ENCODE measurements at places on chromosomes 5 and 9.

DNA sequence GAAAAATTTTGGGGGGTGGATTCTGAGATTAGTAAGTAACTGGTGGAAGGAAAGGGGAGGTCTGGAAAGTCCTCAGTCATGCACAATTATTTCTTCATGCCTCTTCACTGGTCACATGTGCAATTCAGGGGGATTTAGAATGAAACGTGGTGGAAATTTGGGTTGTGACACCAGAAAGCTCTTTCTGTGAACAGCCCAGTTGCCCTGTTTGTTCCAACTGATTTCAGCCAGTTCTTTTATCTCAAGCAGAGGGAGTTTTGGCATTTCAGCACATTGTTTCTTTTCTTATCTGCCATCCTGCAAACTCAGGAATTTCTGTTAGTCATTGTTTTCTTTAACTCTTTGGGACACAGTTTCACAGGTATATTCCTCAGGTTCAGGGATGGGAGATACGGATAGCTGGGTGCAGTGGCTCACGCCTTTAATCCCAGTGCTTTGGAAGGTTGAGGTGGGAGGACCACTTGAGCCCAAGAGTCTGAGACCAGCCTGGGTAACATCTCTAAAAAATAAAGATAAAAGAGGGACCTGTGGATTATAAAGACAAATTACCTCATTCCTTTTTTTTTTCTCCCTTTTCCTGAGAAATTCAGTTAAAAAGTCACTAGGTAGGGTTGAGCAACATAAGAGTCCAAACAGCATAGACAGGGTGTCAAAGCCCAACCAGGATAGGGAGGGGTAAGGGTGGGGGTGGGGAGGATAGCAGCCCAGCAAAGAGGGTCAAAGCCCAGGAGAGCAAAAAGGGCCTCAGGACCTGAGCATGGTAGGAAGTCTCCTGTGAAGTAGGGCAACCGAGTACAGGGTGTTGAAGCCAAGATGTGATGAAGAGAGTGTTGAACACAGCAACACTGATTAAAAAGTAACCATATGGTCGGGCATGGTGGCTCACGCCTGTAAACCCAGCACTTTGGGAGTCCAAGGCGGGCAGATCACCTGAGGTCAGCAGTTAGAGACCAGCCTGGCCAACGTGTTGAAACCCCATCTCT is 5.4 kb upstream of the B4GALT1 start:
- DNase-seq, result peak; percentile 34

DNA sequence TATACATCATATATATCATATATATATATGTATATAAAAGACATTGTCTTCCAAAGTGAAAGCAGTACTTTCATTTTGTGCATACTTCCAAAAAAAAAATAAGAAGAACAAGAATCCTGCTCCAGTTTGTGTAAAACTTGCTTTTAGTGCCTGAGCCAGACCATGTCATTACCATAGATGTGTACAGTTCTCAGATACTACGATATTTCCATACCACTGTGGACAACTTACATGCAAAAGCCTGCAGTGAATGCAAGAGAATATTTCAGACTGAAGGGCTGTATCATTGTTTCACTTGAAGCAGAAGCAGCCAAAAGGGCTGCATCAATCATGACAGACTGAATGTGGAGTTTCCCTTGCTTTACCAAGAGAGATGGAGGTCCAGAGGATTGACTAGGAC is 72.6 kb upstream of the CYLC2 start:
- no peak for DNase-seq

DNA sequence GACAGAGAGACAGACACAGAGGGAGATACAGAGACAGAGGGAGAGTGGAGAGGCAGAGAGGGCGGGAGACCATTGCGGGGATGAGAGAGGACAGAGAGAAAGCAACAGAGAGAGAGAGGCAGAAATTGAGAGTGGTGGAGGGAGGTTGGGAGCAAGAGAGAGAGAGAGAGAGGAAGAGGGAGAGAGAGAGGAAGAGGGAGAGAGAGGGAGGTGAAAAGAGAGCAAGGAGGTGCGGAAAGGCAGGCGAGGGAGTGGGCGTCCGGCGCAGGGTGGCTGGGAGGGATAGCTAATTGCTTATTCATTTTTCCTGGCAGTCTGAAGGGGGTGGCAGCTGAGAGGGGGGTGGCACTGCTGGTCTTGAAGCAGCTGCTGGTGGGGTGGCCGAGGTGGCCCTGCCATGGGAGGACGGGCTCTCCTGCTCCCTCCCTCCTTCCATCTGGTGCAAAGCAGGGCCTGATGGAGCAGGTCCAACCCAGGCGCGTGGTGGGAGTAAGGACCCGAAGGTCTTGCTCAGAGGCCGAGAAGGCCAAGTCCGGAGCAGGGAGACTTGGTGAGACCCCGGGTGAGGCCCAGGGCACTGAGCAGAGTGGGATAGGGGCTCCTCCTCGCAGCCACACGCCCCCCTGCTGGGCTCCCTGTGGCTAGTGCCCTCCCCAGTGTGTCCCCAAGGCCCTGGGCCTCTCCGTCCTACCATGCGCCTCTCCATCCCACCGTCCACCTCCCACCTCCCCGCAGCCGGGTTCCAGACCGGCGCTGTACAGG is 25.3 kb upstream of the RNU6ATAC start:
- DNase-seq, result no peak

- no peak for DNase-seq
Measured at GRCh38 chr9:77759391-77759790, 111.3 kb upstream of the GNA14 start.

GRCh38 chr5:169424670-169425378 is 123.9 kb upstream of the SLIT3 start:
- no peak for DNase-seq

DNA sequence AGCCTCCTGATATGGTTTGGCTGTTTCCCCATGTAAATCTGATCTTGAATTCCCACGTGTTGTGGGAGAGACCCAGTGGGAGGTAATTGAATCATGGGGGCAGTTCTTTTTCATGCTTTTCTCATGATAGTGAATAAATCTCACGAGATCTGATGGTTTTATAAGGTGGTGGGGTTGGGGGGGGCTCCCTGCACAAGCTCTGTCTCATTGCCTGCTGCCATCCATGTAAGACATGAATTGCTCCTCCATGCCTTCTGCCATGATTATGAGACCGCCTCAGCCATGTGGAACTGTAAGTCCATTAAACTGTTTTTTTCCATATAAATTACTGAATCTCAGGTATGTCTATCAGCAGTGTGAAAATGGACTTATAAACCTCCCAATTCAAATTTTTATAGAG is 12.8 kb downstream of the XRCC4 start:
- no peak for DNase-seq

DNA sequence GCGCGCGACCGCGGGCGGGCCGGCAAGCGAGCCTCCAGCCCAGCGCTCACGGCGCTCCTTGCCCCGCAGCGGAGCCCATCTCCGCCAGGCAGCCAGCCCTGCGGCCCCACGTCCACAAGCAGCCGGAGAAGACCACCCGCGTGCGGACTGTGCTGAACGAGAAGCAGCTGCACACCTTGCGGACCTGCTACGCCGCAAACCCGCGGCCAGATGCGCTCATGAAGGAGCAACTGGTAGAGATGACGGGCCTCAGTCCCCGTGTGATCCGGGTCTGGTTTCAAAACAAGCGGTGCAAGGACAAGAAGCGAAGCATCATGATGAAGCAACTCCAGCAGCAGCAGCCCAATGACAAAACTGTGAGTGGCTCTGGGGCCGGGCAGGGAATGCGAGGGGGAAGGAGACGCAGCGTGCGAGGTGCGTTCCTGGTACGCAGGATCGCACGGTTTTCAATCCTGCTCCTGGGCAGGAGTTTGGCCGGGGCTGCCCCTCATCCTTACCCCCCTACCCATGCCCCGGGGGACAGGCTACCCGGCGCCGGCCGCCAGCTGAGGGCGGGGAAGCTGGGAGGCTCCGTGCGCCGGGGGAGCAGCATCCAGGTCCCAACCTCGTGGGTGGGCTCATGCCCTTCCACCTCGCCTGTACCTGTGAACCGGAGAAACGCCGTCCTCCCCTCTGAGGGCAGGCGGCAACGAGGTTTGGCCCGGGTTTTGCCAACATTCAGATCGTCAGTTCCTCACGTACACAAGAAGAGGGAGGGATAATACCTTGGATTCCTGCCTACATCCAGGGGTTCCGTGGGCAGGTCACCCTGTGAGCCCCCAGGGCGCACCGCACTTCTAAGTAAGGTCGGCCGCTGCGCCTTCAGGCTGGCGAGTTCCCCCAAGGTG is 6.6 kb downstream of the ISL1 start:
- DNase-seq, result peak; percentile 38

DNA sequence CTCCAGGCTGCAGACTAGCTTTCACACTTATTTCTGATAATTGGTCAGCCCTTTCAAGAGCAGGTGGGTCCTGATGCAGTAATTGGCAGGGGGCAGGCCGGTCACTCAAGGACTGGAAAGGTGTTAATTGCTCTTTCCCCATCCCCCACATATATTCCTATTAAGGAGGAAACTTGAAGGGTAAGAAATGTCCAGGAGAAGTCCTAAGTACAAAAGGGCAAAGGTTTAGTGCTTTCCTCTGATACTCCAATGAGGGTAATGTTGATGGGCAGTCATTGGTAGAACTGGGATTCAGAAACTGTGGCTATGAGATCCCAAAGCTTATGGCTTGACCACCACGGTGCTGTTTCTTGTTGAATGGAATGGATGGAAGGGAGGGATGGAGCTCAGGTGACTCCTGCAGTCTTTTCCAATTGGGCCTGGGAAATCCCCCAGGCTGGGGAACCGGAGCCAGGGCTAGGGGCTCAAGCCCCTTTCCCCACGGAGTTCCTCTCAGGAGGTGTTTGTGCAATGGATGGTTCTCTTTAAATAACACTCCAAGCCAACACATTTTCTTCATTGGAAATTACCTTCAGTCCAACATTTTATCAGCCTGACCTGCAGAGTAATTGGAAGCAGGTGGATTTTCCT is 103.2 kb upstream of the ALDH1B1 start:
- no peak for DNase-seq

DNA sequence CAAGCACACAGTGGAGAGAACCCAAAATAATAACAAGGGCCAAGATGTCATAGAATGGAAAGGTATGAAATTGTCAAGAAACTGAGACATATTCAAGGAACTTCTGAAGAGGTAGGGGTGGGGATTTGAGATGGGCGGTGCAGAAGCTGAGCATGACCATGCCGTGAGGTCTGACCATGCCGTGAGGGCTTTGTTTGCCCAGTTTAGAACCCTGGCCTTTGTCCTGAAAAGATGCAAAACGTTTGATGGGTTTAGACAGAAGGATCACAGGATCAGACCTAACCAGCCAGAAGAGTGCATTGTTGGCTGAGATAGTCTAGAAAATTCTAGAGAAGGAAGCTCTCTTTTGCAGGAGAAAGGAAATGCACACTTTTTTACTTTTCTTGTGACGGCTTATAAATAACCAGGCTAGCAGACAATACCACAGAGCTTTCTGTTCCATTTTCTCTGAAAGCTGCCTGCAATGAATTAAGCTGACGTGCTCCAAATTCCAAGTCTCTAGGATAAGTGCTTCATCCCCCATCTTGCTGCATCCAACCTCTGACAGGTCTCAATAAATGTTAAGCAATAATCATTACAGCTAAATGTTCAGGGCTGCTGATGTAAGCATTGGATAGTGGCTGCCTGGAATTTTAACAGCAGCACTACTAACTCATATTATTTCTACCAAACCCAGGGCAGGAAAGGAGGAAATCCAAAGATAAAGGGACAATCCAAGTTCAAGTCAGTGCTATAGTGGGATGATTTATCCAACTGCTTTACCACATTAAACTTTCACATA is 110.9 kb upstream of the IL6ST start:
- DNase-seq, result peak; percentile 1

- peak; percentile 58 for DNase-seq
Measured at GRCh38 chr9:86695910-86696424, 251.3 kb downstream of the GAS1 start.

- DNase-seq, result peak; percentile 61
Measured at GRCh38 chr5:96172436-96172835, 210.8 kb upstream of the ELL2 start.

DNA sequence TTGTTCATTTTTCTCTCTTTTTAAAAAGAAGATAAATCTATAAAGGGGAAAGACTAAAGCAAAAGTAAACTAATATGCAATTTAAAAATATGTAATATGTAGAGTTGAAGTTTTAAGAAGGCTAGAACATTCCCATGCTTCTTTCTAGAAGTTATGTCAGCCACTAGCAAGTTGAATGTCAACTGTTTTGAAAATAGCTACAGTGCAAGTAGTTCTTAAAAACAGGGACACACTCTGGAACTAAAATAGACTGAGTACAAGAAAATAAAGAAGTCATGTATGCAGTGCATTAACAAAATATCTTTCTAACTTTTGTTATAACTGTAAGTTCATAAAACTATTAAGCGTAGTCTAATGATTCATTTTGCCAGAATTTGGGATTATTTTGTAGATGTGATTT is 7.9 kb downstream of the TMEM38B start:
- no peak for DNase-seq

GRCh38 chr5:74035521-74035937 is 409.5 kb downstream of the ARHGEF28 start:
- DNase-seq, result peak; percentile 72

- DNase-seq, result no peak
Measured at GRCh38 chr5:27240791-27241190, 202.4 kb upstream of the CDH9 start.

- DNase-seq, result no peak
Measured at GRCh38 chr9:129235041-129235930, 57.2 kb upstream of the IER5L start.

DNA sequence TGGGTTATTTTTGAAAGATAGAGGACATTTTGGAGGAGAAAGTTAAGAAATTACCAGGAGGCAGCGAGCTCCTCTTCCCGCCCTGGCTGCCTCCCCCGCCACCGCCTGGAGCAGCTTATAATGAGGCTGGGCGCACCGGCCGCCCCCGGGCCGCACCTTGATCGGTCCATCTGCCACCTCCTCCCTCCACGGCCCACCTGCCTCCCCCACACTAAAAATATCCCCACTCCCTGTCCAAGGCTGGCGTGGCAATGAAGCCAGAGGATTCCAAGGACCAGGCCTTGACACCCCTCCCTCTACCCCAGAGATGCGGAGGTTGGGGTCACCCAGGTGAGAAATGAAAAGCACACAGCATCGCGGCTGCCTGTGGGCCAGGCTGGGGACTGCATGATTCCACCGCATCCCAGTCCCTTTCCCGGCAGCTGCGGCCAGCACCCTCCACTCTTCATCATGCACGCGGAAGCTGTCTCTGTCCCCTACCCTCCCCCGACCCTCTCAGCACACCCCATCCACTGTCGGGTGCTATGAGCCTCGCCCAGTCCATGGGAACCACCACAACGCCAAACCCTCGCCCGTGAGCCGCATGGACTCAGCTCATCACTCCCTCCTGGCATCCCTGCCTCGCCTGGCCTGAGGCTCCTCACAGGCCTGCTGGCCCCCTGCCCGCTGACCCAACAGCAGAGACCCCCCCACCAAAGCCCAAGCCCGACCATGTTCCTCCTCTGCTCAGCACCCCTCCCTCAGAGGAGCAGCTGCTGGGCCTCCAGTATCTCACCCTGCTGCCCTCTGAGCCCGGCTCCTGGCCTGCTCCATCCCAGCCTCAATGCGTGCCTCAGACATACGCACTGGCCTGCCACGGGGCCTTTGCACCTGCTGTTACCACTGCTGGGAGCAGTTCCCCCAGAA is 50.0 kb downstream of the SARDH start:
- no peak for DNase-seq

DNA sequence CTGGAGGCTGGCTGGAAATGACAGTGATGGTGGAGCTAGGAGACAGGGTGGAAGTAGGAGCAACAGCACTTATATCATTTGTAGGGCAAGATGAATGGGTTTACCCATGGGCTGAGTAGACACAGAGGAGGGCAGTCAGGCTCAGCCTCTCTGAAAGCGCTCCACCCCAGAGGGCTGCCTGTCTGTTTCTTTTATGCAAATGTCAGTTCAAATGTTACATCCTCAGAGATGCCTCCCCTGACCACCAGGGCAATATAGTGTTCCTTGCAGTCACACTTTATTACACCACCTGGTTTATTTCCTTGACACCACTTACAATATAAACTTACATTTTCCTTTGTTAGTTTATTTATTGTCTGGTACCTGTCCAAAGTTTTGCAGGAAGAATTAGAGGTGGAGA is 159.5 kb upstream of the IL12B start:
- no peak for DNase-seq

Measured in GM23248 (cell line).